ENCODE measurements at places on chromosomes 3 and 15.

DNA sequence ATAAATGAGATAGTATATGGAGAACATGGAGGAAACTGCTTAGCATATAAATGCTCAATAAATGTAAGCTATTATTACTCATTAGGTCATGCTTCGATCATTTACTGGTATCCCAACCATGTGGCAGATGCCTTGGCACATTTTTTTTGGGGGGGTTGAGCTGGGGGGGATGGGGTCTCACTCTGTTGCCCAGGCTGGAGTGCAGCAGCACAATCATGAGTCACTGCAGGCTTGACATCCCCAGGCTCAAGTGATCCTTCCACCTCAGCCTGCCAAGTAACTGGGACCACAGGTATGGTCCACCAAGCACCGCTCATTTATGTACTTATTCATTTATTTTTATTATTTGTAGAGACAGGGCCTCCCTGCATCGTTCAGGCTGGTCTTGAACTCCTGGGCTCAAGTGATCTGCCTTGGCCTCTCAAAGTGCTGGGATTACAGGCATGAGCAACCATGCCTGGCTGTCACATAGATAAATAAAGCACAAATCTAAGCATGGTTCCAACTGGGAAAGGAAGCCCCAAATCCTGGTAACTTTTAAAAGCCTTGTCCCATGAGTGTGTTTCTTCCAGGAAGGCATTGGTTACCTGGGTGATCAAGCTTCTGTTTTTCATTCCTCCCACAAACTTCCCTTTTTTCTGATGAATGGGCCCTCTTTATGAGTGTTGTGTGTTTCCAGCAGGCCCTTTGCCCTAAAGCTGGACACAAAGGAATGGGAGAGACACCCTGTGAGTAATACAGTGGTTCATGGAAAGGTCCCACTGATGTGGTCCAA, 147.4 kb upstream of the UMPS start:
- DNase-seq = no peak

GRCh38 chr3:66000506-66000905, 38.2 kb downstream of the MAGI1 start:
- DNase-seq = no peak

DNA sequence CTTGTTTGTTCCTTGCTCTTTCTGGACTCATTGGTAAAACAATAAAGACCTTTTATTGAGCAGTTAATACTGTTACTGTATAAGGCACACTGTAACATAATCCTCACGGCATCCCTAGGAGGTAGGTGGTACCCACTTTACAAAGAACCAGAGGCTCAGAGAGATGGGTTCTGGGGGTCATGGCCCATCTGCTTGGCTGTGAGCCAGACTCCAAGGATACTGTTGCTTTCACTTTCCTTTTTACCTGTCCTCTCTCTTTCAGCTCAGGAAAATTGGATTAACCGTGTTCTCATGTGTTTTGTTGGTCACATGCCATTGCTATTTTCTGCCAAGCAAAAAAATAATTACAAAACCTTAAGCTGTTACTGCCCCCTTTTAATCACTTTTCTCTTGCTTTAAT, 34.8 kb upstream of the FILIP1L start:
- DNase-seq = no peak

DNA sequence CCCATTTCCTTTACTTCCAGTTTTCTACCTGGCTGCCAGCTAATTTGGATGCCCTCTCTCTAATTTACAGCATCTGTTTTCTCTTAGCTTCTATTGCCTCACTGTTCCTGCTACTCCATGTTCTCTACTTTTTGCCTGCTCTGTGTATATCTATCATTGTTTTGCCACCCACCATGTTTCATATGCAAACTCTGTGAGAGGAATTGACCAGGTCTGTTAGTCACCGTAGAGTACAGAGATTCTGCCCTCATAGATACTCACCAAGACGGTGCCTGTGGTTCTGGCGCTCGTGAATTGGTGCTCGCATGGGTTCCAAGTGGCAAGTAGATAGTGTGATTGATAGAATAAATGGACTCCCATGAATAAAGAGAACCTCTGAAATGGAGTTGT, 288.8 kb downstream of the CNTN6 start:
- DNase-seq = no peak

- no peak for DNase-seq
Measured at GRCh38 chr15:69118089-69118488, 42.3 kb upstream of the GLCE start.

DNA sequence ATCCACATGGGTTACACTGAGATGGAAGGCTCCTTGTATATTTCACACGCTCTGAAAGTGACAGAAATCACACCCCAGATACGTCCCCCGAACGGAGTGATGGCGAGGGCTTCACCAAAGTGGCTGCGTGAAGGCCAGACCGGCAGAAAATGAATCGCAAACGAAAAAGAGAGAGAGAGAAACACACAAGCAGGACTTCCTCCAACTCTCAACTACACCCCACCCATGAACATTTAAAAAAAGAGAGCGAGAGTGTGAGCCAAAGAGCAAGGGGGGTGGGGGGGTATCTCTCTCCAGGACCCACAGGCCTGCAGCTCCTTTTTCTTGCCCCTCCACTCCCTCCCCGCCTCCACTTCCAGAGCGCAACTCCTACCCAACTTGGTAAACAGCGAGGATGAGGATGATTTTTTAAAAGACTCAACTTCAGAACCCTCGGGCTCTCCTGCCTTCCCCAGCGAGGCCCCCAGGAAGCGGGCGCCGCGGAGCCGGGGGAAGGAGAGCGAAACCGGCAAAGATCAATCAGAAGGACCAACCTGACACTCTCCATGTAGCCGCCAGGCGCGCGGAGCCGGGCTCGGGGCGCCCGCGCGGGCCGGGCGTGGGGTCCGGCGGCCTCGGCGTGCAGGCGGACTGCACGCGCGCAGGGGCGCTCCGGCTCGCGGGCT, 519.1 kb downstream of the FOXP1 start:
- DNase-seq = peak; percentile 60

DNA sequence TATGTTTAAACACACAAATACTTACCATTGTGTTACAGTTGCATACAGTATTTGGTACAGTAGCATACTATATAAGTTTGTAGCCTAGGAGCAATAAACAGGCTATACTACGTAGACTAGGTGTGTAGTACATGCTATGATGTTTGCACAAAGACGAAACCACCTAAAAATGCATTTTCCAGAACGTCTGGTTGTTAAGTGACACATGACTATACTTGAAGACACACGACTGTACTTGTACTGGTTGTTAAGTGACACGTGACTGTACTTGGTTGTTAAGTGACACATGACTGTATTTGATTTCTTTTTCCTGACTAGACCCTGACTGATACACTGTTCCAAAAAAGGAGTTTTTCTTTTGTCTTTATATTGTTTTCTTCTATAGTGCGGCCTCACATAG, 34.1 kb downstream of the RAB8B start:
- DNase-seq = no peak

DNA sequence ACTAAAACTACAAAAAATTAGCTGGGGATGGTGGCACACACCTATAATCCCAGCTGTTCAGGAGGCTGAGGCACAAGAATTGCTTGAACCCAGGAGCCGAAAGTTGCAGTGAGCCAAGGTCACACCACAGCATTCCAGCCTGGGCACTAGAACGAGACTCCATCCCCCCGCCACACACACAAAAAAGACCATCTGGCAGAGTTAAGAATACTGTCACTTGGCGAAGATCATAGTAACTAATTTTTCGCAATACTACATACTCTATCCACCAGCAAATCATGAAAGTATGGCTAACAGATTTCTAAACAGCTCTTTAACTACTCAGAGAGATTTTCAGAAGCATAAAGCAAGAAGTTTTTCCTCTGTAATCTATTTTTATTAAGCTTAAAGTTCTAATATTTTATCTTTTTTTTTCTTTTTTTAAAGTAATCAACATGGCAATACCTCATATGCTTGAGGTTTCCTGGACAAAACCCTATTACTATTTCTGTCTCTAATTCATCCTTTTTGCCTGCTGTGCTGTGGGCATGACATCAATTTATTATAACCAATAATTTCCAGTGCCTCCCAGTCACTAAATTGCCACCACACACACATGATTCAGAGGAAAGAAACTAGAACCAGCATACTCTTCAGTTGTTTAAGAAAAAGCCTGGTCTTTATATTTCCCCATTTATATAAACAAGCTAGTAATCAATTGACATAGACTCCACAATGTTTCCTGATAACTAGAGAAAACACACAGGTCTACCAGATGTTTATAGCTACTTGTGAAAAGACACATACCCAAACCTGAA, 46.9 kb downstream of the CHSY1 start:
- no peak for DNase-seq

DNA sequence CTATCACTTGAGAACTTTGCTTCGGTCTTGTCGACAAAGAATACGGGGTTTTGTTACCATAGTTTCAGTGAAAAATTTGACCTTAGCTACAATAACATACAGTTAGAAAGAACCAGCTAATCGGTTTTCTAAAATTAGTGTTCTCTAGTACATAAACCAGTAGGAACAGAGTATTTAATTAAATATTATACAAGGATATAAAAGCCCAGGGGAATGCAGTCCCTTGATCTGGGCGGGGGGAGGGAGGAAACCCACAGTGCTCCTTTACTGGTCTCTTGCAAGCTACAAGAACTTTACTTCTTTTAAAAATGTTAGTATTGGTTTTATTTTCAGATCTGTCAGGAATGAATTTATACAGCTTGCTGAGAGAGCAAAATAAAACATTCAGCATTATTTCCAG, 41.8 kb downstream of the ITPR1 start:
- DNase-seq = no peak

DNA sequence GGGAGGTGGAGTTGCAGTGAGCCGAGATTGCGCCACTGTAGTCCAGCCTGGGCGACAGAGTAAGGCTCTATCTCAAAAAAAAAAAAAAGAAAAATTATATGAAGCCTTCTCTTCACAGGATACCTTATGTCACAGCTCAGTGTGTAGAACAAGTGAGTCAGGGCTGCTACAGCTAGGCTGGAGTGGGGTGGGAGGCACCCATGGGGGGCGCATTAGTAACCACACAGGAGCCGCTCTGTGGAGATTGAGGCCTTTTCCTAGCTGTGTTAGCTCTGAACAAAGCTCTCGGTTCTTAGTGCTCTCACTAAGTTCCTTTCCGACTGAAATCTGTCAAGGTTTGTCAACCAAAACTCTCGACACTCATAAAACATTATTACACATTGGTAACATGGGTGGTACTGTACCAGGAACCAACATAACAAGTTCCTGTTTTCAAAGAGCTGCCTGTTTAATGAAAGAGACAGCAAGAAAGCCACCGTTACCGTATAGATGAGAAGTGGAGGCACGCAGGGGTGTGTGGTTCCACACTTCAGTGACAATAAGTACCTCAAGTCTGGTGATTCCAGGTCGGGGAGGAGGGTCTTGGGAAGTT, 4.5 kb downstream of the LRRC31 start:
- no peak for DNase-seq

DNA sequence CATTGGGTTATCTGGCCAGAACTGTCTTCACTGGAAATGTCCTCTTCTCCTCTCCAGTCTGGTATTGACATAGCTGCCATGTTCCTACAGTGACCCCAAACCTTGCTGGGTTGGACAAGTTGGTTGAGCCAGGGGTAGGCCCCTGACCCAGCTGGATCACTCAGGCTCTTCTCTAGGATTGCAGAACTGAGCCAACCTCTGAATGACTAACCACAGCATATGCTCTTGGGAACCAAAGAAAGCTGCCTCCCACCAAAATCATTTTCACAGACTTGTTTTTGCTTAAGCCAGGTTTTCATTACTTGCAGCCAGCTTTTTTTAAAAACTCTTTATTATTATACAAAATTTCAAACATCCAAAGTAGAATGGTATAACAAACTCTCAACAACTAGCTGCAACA, 41.4 kb downstream of the FSIP1 start:
- DNase-seq = no peak

DNA sequence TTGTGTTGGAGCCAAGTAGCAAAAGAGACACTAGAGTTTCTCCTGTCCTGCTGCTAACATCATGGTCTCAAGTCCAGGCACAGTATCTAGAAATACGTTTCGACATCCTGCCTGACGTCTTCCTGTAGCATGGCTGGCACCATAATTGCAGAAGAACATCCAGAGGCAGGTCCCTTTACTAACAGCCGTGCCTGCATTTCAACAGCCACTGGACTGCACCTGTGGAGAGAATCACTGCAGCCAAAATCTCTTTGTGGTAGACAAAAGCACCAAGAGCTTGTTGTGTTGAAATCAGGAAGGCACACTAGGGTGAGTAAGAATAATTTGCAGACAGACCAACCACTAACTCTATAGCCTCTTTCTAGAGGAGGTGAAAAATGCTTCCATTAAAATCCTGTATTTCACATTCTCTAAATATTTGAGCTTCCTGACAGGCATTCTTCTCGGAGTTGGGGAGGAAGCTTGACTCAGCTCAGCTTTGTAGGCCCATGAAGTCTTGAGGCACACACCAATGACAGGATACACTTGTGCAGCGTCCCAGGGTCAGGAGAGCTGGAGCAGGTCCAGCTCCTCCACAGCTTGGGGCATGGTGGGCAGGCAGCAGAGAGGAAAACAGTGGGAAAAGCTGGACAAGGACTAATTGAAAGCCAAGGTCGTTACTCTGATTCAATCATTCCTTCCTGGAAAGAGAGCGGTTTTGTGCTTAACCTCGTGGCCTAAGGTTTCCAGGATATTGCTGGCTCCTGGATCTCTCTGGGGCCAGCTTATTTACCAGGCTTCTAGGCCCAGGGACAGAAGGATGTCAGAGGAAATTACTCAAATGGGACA, 244.9 kb downstream of the FAM43A start:
- no peak for DNase-seq

DNA sequence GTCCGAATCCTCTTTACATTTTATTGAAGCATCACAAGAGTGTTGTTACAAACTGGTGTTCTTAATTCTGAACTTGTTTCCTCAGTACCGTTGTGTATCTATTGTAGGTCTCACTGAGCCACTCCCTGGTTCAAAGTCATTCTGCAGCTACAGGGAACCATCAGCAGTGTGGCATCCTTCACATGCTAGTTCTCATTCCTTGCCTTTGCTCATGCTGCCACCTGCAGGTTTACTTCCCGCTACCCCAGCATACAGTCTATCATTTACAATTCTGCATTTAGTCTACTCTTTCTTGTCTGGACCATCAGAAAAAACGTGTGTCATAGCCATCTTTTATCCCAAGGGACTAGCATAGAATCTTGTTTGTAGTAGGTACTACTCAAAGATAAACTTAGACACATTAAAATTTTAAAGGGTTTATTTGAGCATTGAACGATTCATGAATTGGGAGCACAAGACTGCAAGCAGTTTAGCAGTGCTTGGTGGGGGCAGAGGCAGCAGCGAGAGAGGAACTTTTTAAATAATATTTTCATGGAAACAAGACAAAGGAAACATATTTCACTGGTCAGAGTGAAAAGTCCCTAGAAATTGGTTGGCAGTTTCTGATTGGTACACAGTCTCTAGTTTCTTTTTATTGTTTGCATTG, 402.1 kb downstream of the CADM2 start:
- peak; percentile 22 for DNase-seq

- DNase-seq = no peak
Measured at GRCh38 chr3:58666683-58667082, at the start of gene FAM3D. TSS of gene FAM3D (minus strand) at chr3:58666774. CDS start at chr3:58655563, 11,211 bp downstream.

DNA sequence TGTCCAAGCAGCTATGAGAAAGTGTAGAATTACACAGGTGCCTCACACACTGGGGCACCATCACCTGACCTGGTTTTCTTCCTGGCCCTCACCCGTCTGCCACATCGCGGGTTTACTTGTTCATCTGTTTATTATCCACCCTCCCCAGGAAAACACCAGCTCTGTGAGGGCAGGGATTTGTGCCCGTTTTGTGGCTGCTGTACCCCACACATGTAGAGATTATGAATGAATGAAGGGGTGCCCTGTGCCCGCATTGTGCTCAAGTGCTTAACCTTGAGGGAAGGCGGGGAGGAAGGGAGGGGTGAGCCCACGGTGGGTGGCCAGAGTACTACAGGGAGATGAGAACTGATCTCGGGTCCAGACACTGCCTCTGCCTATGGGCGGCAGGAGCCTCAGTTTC, 108.4 kb downstream of the WNT7A start:
- DNase-seq = no peak

GRCh38 chr15:25803036-25803435, 60.1 kb downstream of the ATP10A start:
- DNase-seq = no peak

Data from activated CD4-positive, alpha-beta T cell treated with anti-CD3 and anti-CD28 coated beads, Interleukin-10, Interleukin-2, amounts not matched to agents 100 ng/mL and 50 ng/mL, durations not matched to agents 16 hours and 8 hours (primary cell).